ENCODE measurements at places on chromosomes 2 and 18.

GRCh38 chr18:79405781-79406575, 10.2 kb downstream of the NFATC1 start:
- DNase-seq, result no peak

- DNase-seq, result no peak
Observed at GRCh38 chr2:170222298-170222697, 44.4 kb downstream of the MYO3B start.

- no peak for DNase-seq
Observed at GRCh38 chr2:162385536-162385935, 41.6 kb downstream of the GCA start.

DNA sequence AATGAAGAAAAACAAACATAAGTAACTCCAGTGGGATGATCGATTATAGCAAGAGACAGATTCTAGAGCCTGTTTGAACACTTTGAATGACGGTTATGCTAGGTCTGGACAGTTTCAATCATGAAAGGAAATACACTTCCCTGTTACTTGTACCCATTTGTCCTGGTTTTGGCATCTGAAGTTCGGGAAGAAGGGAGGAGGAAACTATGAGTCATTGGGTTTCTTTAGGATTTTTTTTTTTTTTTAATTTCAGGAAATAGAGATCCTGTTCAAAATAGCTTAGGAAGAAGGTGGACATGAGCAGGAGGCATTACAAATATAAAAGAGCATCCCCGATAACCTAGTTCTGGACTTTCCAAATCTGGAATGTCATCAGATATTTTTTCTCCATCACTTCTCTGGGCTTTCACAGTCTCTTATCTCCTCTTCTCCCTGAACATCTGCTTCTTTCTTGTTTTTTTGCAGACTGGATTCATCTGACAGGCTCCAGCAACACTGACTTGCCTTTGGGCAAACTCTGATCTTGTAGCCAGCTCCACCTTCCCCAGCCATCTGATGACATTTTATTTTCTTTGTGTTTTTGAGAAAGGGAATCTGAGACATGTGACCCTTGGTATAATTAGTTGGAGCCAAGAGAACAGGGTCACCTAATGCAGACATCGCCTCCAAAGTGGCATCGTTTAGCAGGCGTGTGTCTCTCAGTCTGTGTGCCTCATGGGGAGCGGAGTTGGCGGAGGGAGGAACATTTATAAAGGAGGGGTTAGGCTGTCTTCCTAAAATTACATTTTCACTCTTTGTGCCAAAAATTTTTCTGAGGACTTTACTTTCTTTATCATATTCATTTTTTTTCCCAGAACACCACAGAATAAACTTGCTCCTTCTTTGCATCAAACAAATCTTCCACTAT, 195.3 kb upstream of the EPHA4 start:
- DNase-seq, result no peak

GRCh38 chr18:48813833-48814489, 136.8 kb downstream of the SMAD7 start:
- no peak for DNase-seq

- DNase-seq, result no peak
Observed at GRCh38 chr18:22241921-22242361, 72.6 kb downstream of the GATA6 start.

GRCh38 chr18:13271302-13271911, 52.8 kb downstream of the LDLRAD4 start:
- DNase-seq, result no peak

DNA sequence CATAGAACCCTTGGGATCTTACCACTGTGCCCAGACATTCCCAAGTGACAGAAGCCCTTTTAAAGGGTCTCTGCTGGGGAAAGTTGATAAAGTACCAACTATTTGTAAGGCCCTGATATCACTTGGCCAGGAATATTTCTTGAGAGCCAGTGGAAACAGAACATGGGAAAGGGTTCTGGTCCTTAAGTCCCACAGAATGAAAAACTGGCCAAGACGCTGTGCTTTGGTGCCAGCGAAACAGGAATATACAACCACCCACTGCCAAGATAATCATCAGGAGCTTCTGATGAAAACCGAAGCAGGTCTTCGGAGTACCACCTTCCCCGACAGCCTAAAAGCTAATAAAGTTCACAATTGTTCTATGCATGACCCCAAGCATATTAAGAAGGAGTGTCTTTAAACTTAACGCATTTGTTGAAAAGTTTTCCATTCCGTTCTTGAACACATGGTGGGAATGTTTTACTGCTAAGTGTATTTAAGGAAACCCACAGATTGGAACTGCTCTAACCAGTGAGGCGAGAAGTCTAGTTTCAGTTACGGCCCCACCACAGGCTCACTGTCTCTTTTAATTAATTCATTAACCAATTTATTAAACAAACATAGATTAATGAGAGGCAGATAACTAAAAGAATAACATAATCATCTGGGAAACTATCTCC, 152.6 kb downstream of the ANKRD44 start:
- no peak for DNase-seq

DNA sequence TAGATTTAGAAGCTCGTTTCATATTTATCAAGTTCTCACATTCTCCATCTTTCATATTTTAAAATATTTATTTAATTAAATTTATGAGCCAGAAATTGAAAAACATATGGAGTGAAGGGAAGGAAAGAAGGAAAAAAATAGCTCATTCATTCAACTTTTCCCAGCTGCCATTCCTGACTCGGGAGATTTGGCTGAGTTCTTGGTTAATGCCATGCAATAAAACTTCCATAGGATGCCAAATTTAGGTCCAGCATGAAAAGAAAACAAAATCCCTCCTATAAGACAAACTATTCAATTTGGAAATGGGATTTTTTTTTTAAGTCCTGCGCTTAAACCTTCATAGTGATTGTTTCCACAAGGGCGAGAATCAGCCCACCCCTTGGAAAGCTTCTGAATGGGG, 426.1 kb upstream of the TNP1 start:
- no peak for DNase-seq

GRCh38 chr2:198383392-198383791, 579.0 kb downstream of the PLCL1 start:
- no peak for DNase-seq

- no peak for DNase-seq
Observed at GRCh38 chr2:26086779-26087178, 52.9 kb downstream of the RAB10 start.

DNA sequence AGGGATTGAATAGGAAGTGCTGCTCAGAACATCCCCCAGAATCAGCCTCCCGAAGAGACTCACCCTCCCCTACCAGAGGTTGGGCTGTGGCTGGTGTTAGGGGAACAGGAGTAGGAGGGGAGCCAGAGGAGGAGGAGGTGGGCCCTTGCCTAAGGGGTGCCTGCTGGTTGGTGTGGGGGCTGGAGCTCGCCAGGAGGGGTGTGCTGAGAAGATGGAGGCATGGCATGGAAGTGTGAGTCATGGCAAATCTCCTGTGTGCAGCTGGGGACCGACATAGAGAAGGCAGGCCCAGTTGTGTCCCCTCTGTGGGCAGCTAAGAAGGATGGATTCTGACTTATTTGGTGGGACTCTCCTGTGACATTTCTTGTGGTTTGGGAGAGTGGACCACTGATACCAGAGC, 73.7 kb downstream of the DGKD start:
- DNase-seq, result no peak

- DNase-seq, result no peak
Observed at GRCh38 chr2:105809097-105809473, 64.4 kb downstream of the NCK2 start.

DNA sequence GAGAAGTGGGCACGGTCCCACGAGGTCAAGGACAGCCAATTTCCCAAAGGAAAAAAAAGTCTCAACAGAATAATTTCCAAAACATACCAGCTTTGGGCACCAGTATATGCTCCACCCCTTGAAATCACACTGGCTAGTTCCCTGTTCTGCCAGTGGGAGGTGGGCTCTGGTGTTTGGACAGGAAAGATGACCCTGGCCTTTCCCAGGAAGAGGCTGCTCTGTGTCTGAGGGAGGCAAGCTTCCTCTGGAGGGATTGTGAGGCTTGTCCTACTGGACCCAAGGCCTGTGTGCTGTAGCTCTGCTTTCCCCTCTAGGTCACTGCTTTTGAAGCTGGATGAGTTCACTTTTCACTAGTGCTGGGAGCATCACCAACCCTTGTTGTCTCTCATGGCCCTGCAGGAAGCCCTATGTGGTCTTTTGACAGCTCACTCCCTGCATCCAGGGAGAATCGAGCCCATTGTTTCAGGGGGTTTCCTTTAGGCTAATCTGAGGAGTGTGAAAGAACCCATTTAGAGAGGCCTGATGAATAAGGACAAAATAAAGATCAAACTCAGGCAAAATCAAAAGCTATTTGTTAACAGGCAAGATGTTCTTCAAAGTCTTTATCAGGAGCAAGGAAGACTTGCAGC, 36.3 kb downstream of the CXCR4 start:
- no peak for DNase-seq

DNA sequence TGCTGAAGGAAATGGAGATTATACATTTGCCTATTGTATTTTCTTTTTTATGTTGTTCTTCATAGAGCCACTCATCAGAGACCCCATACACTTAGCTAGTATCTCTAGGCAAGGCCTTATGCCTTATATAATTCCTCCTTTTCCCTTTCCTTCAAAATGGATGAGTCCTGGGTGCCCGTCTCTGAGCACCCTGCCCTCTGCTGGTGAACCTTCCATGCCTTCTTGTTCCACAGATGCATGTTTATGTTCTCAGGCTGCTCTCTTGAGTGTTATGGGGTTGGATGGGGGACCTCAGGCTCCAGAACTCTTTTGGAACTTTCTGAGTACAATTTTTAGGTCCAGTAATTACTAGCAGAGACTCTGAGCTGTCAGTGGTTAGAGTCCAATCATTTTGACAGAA, 368.6 kb upstream of the SPRED2 start:
- no peak for DNase-seq

DNA sequence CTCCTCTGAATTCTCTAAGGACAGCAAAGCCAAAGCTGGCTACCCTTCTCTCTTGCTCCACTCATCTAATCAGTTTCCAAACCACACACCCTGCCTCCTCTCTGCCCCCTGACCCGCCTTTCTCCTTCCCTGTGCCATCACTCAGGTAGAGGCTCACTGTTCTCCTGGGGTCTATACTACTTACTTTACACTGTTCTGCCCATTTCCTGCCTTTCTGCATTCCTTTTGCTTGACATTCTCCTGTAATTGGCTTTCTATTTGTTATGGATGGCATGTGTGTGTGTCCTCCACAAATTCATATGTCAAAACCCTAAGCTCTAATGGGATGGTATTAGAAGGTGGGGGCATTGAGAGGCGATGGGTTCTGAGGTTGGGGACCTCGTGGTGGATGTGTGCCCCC, 675.2 kb upstream of the ID2 start:
- no peak for DNase-seq

DNA sequence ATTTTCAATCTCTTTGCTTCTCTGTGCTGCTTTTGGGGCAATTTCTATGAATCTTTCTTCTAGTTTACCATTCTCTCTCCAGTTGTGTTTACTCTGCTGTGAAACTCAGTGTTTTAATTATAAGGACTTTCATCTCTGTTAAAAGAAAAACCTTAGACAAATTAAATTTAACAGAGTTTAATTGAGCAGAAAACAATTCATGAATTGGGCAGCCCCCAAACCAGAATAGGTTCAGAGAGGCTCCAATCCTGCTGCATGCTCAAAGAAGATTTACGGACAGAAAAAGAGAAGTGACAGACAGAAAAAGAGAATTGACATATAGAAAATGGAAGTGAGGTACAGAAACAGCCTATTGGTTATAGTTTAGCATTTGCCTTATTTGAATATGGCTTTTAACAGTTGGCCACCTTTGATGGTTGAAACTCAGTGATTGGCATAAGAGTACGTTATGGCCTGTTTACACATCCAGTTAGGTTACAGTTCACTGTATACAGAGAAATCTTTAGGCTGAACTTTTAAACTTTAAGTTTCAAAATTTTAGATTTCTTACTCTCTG, 120.4 kb downstream of the RNF152 start:
- DNase-seq, result no peak

DNA sequence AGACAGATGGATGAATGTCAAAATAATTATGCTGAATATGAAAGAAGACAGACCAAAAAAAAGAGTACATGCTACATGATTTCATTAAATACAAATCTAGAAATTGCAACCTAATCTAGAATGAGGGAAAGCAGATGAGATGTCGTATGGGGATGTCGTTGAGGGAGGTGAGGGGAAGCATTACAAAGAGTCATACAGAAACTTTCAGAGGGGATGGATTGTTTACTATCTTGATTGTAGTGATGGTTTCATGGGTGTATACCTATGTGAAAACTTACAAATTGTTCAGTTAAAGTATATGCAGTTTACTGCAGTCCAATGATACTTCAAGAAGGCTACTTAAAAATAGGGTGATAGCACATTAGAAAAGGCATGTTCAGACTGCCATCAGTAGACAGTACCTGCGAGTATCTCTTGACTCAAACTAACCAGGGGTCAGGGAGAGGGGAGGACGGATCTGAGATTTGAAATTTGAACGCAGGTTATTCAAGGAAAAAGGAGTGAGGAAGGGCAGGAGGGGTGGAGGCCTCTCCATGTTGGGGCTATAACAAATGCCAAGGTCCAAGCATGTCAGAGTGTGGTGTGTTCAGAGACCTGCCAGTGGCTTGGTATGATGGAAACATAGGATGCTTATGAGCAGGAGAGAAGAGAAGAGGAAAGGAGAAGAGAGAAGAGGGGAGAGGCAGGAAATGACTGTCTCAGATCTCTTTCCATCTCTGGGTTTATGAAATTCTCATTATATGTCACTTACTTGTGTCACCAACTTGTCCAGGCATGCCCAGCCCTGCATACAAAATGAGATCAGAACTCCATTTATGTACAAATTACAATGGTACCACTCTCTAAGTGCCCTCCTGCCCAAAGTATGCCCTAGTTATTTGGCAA, 257.3 kb upstream of the CXCR4 start:
- DNase-seq, result no peak

- DNase-seq, result no peak
Observed at GRCh38 chr2:136175868-136176267, 57.9 kb upstream of the CXCR4 start.

DNA sequence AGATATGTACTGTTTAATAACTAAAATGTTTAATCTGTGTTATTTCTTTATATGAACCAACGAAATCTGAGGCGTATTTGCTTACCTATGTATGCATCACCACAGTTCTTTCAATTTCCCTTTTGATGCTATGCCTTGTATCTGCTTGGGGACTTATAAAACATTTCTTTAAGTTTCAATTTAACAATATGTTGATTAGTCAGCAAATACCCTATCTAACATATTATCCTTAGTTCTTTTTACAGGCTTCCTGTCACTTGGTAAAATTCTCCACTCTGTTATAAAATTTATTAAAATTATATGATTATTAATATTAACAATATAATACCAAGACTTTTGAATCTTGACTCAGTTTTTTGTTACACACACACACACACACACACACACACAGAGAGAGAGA, 174.3 kb downstream of the CPS1 start:
- no peak for DNase-seq

DNA sequence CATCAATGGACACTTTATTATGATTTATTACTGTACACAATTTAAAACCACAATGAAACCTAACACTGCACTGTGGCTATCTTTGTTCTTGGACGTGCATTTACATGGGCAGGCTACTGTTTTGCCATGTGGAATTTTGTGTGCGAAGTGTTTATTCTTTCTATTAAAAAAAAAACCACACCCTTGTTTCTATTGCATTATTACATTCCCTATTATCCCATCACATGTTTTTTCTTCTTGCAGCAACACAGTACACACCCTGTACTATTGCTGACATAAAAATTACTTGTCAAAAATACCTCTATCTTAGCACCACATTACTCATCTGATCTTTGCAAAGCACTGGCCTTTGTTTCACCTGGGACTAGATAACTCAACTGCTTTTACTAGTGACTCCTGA, 1.5 kb downstream of the RNF152 start:
- no peak for DNase-seq
